T-helper 1 cell (primary cell): ENCODE measurements at places on chromosomes 6 and 20.
A peak's percentile ranks its signal among the peaks of the same experiment; 100 is the strongest.

DNA sequence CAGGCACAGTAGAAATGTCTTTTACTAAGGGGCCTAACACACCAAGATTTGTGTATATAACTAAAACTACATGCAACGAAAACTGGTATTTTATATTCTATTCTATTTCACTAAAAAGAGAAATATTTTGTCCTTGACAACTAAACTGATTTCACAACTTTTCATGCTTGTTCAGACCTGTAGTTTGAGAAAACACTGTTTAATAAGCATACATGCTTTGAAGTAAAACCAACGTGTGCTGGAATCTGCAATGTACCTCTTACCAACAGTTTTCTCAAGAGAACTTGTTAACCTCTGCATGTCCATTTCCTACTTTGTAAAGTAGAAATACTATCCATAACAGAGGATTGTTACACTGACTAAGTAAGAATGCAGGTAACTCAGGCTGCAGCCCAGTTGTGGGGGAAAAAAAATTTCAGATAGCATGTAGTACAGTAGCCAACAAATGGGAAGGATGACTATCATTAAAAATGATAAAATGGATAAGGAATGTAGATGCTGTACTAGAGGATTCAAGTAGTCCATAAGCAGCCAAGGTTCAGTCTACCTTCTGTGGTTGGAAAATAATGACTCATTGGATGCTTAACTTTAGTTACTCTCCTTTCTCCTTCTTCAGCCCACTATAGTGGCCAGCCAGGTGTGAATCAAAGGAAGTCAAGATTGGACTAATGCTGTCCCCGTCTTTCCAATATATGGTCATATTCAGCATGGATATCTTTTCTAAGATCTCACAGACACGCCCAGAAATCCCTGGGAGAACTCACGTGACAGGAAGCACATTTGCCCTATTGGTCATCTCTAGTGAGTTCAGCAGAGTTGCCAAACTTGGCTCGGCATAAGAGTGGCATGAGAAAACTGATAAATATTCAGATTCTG lies 65.2 kb downstream of the HFE start:
- DNase-seq, result no peak

GRCh38 chr6:139577763-139578604 lies 203.5 kb upstream of the CITED2 start:
- no peak for DNase-seq

- no peak for DNase-seq
Measured at GRCh38 chr20:2619961-2620595, 32.4 kb upstream of the NOP56 start.

DNA sequence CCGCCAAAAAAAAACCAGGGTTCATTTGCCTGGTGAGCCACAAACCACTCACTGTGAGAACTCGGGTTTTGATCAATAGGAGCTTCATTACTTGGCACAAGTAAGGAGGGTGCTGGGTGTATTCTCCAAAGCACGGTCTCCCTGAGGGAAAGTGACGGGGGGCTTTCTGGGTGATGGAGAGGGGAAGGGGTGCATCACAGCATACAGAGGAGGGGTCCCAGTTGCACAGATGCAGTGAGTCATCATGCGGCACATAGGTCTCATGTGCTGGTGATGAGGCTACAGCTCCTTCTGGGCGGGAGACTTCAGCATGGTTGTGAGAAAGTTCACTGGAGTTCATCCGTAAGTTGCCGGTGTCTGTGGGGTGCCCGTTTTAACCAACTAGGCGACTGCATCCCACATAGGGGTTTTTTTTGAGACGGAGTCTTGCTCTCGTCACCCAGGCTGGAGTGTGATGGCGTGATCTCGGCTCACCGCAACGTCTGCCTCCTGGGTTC lies 36.2 kb downstream of the SUN5 start:
- peak; percentile 56 for DNase-seq

GRCh38 chr6:42374018-42374669 lies 77.6 kb downstream of the TRERF1 start:
- DNase-seq, result no peak

GRCh38 chr6:169577974-169578373 lies 123.9 kb downstream of the WDR27 start:
- DNase-seq, result no peak

- DNase-seq, result no peak
Measured at GRCh38 chr20:37526839-37527637, 638 bp downstream of the BLCAP start.

DNA sequence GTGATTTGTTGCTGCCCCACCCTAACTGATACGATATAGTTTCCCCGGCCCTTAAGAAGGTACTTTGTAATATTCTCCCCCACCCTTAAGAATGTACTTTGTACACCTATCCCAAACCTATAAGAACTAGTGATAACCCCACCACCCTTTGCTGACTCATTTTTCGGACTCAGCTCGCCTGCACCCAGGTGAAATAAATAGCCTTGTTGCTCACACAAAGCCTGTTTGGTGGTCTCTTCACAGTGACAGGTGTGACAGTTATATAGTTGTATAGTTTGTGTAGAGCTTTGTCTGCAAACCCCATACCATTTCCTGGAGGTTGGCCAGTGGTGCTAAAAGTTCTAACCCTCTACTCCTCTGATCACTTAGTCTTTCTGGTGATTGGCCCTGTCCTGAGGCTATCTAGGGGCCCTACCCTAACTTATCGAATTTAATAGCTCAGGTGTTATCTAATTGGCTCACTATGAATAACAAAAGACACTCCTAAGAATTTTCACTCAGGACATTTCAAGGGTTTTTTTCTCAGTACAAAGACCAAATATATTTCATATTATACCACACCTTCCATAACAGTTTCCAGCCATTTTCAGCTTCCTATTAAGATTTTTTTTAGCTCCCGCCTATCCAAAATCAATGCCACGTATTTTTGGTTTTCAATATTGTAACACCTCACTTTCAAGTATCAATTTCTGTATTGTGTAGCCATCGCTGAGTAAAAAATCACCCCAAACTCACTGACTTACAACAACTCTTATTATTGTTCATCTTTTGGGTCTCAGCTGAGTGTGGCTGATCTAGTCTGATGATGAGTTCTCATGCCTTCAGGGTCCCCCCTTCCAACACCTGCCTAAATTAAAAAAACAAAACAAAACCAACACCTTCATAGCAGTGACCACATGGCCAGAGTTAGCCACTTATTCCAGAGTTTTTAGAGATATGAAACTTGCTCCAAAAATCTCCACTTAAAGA lies 9.8 kb upstream of the BTN1A1 start:
- no peak for DNase-seq

- DNase-seq, result no peak
Measured at GRCh38 chr6:27176096-27176495, 71.4 kb upstream of the PRSS16 start.

GRCh38 chr20:19692100-19692499 lies 66.0 kb upstream of the RIN2 start:
- no peak for DNase-seq

GRCh38 chr6:35154947-35155346 lies 13.8 kb upstream of the TCP11 start:
- no peak for DNase-seq

GRCh38 chr20:59676126-59676850 lies 71.9 kb downstream of the PHACTR3 start:
- no peak for DNase-seq

- DNase-seq, result no peak
Measured at GRCh38 chr6:124963416-124963785, 1.2 kb downstream of the RNF217 start.
